ENCODE measurements at places on chromosomes 7 and 10.
A peak's percentile ranks its signal among the peaks of the same experiment; 100 is the strongest.

DNA sequence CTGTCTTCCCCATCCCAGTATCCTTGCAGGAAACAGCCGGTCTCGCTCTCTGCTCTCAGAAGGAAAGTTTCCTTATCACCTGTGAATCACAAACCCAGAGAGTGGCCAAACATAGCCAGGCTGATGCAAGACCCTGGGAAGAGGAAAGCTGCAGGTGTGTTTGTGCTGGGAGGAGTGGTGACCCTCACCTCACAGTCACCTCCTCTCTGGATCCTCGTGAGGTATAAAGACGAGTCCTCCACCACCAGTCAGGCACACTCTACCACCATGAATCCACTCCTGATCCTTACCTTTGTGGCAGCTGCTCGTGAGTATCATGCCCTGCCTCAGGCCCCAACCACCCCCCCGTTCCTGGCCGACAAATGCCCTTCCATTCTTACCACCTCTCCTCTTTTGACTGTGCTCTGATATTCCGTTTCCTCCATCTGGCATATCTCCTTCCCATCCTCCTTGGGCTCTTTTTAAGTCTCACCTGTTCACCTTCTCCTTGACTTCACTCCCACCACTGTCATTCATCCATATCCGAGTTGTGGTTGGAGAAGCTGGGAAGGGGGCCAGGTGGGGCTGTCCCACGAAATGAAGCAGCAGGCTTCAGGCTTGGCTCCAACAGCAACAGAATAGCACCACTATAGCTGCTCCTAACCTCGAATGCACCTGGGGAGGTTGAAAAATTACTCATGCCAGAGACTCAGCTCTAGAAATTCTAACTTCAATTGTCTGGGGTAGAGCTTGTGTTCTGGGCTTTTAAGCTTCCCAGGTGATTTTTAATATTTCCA, at the start of gene PRSS1:
TSS of gene PRSS1 (plus strand) at position 255 of the 776 bp plus-strand sequence. CDS start at position 268, 13 bp downstream.
- DNase-seq, result no peak

GRCh38 chr10:21740989-21741388, 207.0 kb downstream of the MLLT10 start:
- DNase-seq, result peak; percentile 41

GRCh38 chr10:62454687-62455397, 80.7 kb downstream of the ZNF365 start:
- DNase-seq, result no peak

DNA sequence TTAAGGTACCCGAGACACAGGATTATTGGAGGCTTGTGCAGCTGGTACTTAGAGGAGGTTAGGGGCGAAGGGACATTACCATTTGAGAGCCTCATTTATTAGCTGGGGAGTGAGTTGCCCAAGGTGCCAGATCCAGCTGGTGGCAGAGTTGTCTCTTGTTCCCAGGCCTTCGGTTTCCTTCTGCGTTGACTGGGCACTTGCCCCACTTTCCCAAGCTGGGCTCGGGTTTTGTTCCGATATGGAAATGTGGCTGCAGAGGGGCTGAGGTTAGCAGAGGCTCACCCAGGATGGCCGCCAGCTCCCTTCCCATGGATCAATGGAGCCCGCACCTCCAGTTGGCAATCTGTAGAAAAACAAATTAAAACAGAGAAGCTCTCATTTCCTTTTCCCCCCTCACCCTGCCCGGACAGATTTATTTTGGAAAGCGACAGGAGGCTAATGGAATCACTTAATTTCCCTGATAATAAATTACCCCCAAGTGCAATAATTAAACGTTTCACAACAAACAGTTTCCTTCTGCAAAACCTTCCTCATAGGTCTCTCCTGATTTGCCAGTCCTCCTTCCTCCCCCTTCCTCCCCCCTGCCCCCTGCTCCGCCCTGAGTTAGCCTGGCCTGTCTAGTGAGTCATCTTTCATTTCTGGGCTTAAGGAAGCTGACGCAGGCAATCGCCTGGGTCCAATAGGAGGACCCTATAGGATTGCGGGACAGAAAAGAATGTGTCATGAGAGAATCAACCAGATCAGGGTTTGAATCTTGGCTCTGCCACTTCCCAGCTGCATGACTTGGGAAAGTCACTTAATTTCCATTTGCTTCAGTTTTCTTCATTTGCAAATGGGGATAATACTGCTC, 51.7 kb downstream of the ADRA2A start:
- DNase-seq, result no peak

GRCh38 chr10:125294109-125294508, 133.7 kb upstream of the CTBP2 start:
- no peak for DNase-seq

DNA sequence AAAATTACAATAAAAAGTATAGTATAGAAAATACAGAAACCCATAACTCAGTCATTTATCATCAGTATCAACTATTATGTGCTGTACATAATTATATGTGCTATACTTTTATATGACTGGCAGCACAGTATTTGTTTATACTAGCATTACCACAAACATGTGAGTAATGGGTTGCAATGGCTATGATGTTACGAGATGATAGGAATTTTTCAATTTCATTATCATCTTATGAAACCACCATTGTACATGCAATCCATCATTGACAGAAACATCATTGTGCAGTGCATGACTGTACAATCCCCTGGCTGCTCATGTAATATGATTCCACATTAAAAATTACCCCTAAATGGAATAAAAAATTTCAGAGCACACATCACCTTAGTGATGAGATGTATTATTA, 55.7 kb upstream of the TMEM229A start:
- no peak for DNase-seq

- DNase-seq, result no peak
Observed at GRCh38 chr10:58742141-58742540, 229.5 kb downstream of the BICC1 start.

- DNase-seq, result no peak
Observed at GRCh38 chr7:142717453-142717852, 31.8 kb upstream of the PRSS1 start.

- DNase-seq, result no peak
Observed at GRCh38 chr10:126439942-126440341, 51.7 kb upstream of the ADAM12 start.

- DNase-seq, result no peak
Observed at GRCh38 chr7:45193828-45194227, 36.2 kb downstream of the RAMP3 start.

DNA sequence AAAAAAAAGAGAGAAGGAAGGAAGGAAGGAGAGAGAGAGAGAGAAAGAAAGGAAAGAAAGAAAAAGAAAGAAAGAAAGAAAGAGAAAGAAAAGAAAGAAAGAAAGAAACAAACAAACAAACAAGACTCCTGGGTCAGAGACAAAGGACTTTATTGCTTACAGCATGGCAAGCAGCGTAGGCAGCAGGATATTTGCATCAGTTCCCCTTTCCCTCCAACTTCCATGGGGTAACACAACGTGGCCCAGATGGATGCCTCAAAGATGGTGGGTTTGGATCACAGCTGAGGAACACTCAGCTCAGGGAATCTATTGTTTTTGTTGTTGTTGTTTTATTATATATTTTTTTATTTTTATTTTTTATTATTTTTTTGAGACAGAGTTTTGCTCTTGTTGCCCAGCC, 128.5 kb upstream of the VKORC1L1 start:
- DNase-seq, result no peak

GRCh38 chr10:31697271-31698180, 231.1 kb downstream of the ARHGAP12 start:
- no peak for DNase-seq

DNA sequence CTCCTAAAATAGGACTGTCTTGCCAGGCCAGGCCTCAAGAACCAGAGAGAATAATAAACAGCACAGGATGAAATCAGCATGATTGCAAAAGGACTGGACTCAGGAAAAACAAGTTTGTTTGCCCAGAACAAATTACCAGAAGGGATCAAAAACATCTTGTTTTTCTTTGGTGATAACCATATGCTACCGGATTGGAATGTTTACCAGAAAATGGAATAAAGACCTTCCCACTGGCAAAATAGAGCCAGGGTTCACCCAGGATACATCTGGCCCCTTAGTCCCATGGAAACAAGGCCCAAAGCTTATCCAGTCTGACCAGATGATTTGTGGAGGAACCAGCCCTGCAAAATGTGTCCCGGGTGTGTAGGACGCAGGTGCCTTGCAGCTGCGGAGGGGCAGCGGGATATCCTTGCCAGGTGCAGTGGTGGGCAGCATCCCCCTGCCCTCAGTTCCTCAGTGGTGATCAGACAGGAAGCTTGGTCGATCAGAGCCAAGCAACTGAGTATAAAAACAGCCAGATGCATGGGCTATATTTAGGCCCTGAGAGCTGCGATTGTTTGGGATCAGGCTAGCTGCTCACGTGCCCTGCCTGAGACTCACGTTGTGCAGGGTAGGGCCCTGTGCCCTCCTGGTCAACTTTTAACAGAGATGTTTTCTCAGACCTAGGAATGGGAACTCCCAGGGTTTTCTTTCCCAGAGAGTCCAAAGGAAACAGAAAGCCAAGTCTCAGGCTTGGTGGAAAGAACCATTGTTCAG, 4.6 kb upstream of the ZNF22 start:
- no peak for DNase-seq

GRCh38 chr7:134946260-134946659, 40.0 kb upstream of the AGBL3 start:
- DNase-seq, result no peak

GRCh38 chr7:131544449-131545301, 11.8 kb downstream of the PODXL start:
- DNase-seq, result no peak

- peak; percentile 35 for DNase-seq
Observed at GRCh38 chr10:80529604-80530003, 8.1 kb upstream of the SH2D4B start.

DNA sequence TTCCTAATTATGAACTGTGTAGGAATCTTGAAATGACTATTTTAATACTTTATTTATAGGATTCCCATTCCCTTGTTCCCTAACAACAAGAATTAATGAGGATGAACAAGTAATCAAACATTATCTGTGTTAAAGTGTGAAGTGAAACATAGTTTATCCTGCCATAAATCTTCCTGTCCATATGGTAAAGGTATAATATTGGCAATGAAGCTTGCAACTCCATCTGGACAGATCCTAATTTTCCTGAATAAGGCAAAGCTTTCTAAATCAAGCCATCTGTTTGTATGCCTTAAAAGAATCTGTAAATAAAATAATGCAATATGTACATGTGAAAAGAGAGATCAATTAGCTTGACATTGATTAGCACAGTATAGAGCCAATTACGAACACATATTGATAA, 529.0 kb downstream of the ANKRD7 start:
- no peak for DNase-seq

GRCh38 chr7:105723572-105723971, 142.3 kb upstream of the EFCAB10 start:
- no peak for DNase-seq

GRCh38 chr10:122703483-122704448, 4.1 kb upstream of the C10orf120 start:
- peak; percentile 14 for DNase-seq

DNA sequence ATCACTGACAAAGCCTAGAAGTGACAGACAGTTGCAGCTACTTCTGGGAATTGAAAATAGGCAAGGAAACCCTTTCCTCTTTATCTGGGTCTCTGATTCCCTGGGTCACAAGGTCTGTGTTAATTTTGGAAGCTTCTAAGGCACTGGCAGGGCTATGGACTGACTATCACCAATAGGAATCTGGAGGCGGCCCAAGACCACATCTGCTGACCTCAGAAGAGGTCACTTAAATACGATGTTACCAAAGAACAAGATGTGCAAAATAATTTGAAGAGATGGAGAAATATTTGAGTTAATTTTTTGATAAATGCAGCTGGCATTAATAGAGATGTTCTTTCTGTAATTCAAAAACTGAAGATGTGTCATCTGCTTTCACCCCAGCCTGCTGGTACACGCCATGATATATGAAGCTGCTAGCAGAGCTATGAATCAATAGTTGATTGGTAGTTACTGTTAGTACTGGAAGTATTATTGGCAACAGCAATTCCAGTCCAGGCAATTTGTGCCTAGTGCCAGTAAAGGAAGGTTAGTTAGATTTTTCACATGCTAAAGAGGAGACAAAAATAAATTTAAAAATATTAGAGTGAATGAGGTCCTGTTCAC, 5.5 kb upstream of the STEAP4 start:
- no peak for DNase-seq

- no peak for DNase-seq
Observed at GRCh38 chr7:50531928-50532327, 33.3 kb downstream of the DDC start.

DNA sequence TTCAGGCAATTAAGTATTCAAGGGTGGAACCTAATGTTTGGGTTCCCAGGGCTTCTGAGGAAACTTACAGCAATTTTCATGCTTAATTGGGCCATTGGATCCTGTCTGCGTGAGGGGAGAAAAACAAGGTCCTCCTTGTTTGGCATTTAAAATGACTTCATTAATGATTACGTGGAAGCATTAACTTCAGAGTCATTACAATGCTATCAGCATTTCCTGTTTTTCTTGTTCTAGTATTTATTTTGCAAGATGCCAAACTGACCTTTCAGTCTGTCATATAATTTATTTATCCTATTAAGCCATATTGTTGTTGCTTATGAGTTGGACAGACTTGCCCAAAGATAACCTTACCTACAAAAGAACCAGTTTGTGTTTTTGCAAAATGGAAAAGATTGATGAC, 324.1 kb upstream of the LRRN3 start:
- DNase-seq, result no peak

- no peak for DNase-seq
Observed at GRCh38 chr7:152959610-152960009, 200.1 kb downstream of the ACTR3B start.

DNA sequence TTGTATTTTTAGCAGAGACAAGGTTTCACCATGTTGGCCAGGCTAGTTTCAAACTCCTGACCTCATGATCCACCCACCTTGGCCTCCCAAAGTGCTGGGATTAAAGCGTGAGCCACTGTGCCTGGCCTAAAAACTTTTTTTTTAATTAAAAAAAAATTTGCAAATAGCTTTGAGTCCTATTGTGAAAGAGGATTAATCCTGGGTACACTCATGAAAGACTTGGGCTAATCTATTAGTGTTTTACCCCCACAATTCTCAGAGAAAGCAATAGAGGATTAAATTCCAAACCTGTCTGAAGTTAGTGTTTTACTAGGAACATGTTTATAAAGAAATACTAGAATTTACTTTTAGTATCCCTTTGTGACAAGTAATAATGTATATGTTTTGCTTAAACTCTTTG, 76.9 kb upstream of the ITGB1 start:
- DNase-seq, result no peak

GRCh38 chr7:154424350-154424749, 372.2 kb downstream of the DPP6 start:
- DNase-seq, result no peak

DNA sequence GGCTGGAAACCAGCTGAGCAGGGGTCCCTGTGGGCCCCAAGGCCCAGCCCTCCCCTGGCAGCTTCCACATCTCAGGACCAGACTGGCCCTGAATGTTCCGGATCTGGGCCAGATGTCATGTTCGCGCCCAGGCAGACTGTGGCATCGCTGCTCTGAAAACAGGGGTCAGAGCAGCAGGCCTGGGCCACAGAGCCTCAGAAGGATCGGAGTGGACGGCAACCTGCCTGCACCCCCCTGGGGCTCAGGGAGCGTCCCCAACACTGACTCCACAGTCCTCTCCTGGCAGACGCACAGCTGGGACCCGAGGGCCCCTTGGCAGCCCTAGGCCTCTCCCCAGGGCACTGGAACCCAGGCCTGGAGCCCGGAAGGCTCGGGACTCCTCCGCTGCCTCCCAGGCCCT, 91.3 kb upstream of the DNAAF5 start:
- no peak for DNase-seq

- DNase-seq, result no peak
Observed at GRCh38 chr10:84269773-84270172, 24.9 kb downstream of the RGR start.

GRCh38 chr7:116306409-116307048, 96.2 kb downstream of the TES start:
- DNase-seq, result no peak

- DNase-seq, result no peak
Observed at GRCh38 chr7:136391371-136391770, 414.2 kb upstream of the MTPN start.

- no peak for DNase-seq
Observed at GRCh38 chr10:72784551-72785351, 92.8 kb downstream of the MCU start.
